Fibroblast of skin of right quadriceps (primary cell): ENCODE measurements at places on chromosomes 7 and 10.

- no peak for DNase-seq
These were observed 17.8 kb upstream of the CCDC3 start for GRCh38 chr10:13019280-13019679.

DNA sequence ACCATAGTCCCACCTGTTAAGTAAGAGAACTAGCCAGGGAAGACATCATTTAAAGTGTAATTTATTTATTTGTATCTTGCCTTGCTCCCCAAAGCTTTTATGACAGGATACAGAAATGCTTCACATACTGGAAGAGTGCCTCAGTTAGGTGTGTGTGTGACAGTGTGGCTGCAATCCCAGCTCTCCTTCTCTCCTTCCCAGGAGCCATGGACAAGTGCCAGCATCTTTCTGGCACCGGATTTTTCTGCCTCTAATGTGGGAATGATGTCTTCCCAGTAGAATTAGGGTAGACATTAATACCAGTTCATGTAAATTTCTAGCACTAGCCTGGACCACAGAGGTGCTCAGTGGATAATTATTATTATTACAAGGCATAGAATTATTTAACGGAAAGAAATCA is 30.3 kb upstream of the ATXN7L1 start:
- DNase-seq: peak; percentile 30

- no peak for DNase-seq
These were observed 123.6 kb downstream of the ADAM22 start for GRCh38 chr7:88057655-88058054.

GRCh38 chr10:36872702-36873393 is 252.6 kb upstream of the ANKRD30A start:
- no peak for DNase-seq

- DNase-seq: peak; percentile 92
These were observed at the start of gene RHBDD2 for GRCh38 chr7:75878769-75879611. Gene RHBDD2, plus strand, starts transcription at chr7:75879034. Its CDS starts 49 bp downstream, at chr7:75879083.

DNA sequence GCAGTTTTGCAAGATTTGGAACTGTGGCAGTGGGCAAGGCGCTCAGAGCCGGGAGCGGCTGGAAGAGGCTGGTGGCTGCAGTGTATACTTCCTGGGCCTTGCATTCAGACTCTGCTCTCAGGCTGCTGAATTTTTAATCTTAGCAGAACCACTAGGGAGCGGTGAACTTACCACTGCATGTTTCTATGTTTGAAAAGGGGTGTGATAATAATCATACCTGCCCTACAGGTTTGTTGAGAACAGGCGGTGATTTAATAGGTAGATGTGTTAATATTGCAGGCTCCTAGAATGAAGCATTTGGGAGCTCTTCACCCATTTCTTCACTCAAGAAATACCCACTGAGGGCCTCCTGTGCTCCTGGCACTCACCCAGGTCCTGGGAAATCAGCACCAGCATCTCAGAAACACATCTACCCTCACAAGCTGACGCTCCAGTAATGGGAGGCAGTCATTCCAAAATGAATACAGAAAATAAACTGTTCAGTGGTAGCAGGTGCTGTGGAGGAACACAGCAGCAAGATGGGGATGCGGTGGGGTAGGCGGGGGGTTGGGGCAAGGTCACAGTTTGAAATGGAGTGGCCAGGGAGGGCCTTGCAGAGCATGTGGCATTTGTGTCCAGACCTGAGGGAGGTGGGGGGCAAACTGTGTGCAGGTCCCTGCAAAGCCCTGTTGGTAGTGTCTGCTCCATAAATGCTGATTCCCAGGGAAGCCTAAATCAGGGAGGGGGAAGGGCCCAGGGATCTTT is 41.0 kb downstream of the VWA2 start:
- no peak for DNase-seq
